ENCODE measurements at places on chromosomes 12 and 14.

GRCh38 chr14:26735811-26736210 is 138.0 kb upstream of the NOVA1 start:
- DNase-seq, result no peak

GRCh38 chr12:24573621-24574020 is 375.3 kb downstream of the BCAT1 start:
- DNase-seq, result no peak

GRCh38 chr14:79248771-79249170 is 962.5 kb downstream of the DIO2 start:
- DNase-seq, result no peak

GRCh38 chr12:89354612-89355067 is 2.3 kb upstream of the DUSP6 start:
- no peak for DNase-seq

DNA sequence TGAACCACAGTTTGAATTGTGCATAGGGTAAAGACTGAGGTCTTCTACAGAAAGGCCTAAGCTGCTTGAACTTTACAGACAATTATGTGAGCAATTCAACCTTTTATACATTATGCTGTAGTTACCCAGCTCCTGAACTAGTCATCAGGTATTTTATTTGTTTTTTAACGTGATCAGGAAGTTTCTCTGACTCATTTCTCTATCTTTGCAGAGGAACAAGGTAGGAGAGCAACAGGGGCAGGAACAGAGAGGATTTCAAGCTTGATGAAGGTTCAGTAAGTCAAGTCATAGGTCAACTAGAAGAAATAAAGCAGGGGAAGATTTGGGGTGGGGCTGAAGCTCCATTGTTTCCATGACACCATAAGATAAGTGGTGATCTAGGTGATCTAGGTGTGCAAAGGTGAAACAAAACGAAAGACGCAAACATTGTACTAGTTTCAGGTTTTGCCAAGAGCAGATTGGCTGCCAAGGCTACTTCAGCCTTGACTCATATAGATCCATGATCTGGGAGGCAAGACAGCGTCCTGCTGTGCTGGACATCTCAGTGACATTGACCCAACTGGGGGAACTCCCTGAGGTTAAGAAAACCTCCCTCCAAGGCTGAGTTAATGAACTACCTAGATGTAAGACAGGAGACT is 198.1 kb downstream of the DAD1 start:
- DNase-seq, result no peak

DNA sequence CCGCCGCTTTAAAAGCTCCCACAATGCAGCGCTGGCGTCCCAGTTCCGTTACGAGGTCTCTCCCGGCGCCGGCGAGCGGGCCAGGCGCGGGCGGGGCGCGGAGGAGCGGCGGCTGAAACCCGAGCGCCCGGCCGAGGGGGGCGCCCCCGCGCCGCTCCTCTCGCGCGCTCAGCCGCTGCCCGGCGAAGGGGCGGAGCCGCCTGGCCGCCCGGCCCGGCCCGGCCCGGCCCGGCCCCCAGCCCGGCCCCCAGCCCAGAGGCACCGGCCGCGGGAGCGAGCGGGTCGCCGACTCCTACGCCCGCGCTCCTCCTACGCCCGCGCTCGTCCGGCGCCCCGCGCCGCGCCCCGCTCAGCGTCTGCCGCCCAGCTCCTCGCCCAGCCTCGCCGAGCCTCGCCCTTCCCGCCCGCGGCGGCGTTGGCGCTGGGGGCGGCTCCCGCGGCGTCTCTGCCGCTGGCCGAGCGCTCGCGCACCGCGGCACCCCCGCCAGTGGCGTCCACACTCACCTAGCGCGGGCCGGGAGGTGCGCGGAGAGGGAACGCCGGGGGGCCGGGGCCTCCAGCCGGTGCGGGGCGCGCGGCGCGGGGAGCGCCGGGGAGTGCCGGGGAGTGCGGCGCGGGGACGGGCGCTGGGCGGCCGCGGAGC is at the start of gene RASSF8:
Gene RASSF8, plus strand, starts transcription at position 255 of the 643 bp plus-strand sequence. CDS start 96,662 bp downstream, outside the sequence.
- no peak for DNase-seq

- no peak for DNase-seq
Observed at GRCh38 chr14:94768521-94769390, 1.2 kb downstream of the GSC start.

- no peak for DNase-seq
Observed at GRCh38 chr14:100524933-100525243, 62.3 kb downstream of the BEGAIN start.

DNA sequence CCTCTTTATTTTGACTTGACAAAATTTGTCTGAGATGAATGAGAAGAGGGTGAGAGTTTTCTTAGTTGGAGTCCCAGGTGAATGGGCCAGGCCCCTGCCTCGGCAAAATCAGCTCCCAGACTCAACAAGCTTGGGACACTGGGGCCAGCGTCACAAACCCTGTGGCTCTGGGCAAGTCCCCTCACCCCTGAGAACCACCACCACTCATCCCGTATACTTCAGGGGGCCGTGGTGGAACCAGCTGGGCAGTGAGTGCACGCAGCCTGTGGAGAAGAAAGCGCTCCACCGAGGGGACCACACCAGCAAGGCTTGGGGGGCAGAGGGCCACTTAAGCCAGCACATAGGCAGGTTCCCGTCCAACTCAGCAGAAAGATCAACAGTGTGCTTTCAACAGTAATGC is 40.2 kb downstream of the DEGS2 start:
- no peak for DNase-seq

All from stimulated activated CD8-positive, alpha-beta memory T cell treated with anti-CD3 and anti-CD28 coated beads, Interleukin-15, amount 100 ng/mL, for 4 hours (primary cell).